ENCODE measurements at places on chromosomes 6 and 20. TPM values are rescaled to one million over a fixed set of nuclear protein-coding genes. Genes with fewer than 3 reads are reported as not detected.
A peak's percentile ranks its signal among the peaks of the same experiment; 100 is the strongest.

DNA sequence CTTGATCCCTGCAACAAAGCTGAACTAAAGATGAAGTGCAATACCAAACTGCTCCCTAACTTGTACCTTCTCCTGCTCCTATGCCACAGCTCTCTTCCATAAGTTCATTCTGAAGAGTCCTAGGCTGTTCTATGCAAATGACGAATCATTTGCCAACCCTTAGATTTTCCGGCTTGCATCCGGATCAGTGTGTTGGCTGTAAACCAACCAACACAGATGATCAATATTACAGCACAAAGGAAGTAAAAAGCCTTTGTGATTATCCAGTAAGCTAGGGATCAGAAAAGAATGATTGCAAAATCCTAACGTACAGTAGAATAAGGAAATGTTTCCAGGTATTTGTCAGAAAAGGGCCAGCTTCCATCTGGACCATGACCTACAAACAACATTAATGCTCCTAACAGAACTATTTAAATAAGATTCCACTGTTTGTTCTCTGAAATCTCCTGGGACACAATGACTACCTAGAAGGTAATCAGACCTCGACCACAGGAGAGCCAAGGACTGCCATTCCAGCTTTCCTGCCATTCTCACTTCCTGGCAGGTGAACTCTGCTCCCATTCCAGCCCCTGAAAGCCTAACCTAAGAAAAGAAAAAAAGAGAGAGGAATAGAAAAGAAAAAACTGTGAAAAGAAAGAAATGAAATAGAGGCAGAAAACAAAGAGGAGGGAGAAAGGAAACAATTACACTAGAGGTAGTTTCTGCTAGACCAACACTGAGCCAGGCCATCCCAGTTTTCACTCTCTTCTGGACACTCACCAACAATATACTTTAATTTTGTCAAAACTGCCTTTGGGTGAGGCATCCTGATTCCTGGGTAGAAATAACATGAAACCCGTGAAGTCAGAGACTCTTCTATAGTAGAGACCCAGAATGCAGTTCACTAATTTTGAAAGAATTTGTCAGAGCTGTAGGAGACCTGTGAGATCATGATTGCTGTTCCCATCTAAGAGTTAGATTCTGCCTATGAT lies 19.7 kb downstream of the GMDS start:
- DNase-seq = no peak

DNA sequence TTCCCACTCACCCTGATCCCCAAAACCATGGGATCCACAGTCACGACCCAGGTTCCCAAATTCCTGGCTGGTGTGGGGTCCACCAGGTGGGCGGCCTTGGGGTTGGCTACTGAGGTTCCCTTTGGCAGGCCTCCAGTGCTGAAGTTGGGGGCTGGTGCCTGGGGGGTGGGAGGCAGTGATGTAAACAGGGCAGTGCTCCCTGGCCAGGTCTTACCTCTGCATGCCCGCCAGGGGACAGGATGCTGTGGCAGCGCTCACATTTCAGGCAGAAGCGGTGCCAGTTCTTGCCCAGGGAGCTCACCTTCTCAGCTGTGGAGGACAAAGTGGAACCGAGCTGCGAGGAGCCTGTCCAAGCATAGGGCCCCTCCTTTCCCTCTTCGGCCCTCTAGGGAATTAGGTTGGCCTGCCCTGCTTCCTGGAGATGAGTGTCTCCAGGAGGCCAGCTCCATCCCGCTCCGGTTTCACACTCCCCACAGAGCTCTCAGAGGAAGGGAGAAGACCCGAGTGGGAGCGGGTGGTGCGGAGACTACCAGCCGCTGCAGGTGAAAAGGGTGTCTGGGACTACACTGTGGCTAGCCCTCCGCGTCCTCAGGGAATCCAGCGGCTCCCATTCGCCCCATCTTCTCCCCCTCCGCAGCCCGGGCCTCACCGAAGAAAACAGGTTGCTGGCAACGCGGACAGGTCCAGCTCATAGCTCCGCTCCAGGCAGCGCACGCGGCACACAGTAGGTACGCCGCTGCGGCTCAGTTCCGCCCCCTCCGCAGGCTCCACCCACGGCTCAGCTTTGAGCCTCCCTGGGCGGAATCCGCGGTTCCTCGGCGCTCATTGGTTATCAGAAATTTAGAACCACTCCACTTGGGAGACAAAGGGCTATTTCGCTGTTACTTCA lies at the start of gene CRIP3:
TSS of gene CRIP3 (minus strand) at position 726 of the 889 bp plus-strand sequence. CDS start at position 692, 34 bp downstream.
- DNase-seq = peak; percentile 78

- peak; percentile 74 for DNase-seq
Measured at GRCh38 chr6:165804331-165805066, 141.5 kb upstream of the PDE10A start.

- DNase-seq = no peak
Measured at GRCh38 chr6:144714021-144714712, 429.0 kb downstream of the UTRN start.

- DNase-seq = no peak
Measured at GRCh38 chr6:52575502-52575892, 1.4 kb downstream of the TRAM2 start.

Gene SLC2A10
- total RNA-seq = 18.9 TPM

Gene SLC22A16
- 0.22 TPM for total RNA-seq
